ENCODE measurements at places on chromosomes 2 and 18.
A peak's percentile ranks its signal among the peaks of the same experiment; 100 is the strongest.

DNA sequence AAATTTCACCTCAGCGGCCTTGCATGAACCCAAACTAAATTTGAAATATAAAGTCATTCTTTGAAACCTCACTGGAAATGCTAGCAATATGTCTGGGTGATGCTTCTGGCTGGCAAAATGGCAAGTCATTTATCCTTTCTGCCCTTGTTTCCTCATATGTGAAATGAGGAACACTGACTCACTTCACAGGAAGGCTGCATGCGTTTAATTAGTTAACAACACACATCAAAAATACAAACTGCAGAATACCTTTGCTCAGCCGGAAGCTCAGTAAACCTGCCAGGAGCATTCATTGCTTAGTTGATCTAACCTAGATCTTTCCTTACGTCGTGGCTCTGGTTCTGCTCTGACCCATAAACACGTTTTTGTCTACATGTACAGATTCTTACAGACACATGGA, 214.2 kb upstream of the ACVR2A start:
- peak; percentile 23 for DNase-seq

- no peak for DNase-seq
Measured at GRCh38 chr2:169395821-169396374, 33.6 kb upstream of the LRP2 start.

GRCh38 chr2:109254174-109254904, 125.3 kb downstream of the SH3RF3 start:
- no peak for DNase-seq

DNA sequence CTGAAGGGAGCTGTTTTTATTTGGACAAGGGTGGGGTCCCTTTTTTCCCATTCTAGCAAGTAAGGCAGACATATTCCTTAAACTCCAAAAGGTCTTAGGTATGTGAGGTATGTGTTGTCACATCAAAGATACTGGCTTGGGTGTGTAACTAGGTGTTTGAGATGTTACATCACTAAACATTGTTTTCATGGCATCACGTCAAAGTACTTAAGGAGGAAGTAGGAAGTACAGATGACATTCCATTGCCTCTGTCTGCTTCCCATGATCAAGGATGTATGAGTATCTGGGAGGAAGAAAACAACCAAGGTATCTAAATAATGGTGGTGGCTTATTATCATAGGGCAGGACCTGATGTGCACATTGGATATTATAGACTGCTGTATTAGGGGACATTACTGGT, 39.3 kb downstream of the CD302 start:
- DNase-seq = no peak

GRCh38 chr2:158745866-158746382, 49.2 kb upstream of the DAPL1 start:
- DNase-seq = no peak

Measured in naive thymus-derived CD4-positive, alpha-beta T cell (primary cell).